Natural killer cell treated with Interleukin-12 subunit alpha and Interleukin-12 subunit beta and Interleukin-15 and Interleukin-18, amount 100 ng/mL, for 72 hours (primary cell): ENCODE measurements at places on chromosomes 7 and 10.

DNA sequence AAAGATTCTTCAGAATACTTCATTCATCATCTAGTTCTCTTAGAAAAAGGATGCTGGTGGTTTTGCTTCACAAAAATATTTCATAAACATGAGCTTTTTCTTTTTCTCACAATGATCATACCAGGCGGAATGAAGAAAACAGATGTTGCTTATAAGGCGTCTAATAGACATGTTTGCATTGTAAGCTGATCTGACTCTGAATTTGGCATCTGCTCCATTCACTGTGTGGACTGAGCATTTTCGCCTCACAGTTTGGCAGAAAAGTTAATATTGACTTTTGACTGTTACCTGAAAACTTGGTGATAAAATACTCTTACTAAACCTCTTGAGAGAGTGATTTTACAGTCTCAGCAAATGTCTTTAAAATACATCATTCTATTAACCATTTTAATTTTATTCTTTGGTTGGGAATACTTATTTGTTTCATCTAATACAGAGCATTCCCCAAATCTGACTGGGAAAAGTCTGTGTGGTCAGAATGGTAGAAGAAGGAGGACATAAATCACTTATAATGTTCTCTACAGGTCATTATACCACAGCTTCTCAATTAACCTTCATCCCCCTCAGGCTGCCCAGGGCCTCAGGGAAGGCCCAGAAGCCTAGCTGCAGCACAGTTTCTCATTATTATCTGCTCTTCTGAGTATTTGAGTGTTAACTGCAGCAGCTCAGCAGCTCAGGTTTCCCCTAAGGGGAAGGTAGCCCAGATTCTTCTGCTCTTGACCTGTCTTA, 121.6 kb upstream of the KAT6B start:
- DNase-seq, result no peak

DNA sequence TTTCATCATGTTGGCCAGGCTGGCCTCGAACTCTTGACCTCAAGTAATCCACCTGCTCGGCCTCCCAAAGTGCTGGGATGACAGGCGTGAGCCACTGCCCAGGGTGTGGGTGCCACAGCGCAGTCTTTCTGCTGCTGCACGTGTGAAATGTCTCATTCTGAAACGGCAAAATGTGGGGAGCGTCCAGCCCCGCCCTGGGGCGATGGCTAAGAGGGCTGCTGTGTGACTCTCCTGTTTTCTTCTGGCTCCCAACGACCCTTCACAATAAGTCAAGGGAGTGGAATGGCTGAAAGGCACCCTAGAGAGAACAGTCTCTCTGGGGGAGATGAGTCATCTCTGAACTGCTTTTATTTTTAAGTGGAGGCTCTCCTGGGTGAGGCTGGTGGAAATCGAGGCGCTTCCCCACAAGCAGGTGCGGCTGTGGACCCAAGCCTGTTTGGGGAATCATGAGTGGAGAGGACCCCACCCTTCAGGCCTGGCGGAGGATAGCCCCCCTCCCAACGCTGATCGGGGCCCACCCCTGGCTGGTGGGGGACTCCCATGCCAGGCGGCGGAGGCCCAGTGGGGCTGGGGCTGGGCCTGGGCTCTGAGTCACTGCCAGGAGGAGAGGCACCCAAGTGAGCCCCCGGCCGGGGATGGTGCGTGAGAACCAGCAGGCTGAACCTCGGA, 18.0 kb downstream of the ADAP1 start:
- DNase-seq, result peak; percentile 76

GRCh38 chr7:26497801-26498596, 206.3 kb downstream of the SNX10 start:
- no peak for DNase-seq

- no peak for DNase-seq
Observed at GRCh38 chr10:49141541-49142332, 7.9 kb upstream of the FAM170B start.

DNA sequence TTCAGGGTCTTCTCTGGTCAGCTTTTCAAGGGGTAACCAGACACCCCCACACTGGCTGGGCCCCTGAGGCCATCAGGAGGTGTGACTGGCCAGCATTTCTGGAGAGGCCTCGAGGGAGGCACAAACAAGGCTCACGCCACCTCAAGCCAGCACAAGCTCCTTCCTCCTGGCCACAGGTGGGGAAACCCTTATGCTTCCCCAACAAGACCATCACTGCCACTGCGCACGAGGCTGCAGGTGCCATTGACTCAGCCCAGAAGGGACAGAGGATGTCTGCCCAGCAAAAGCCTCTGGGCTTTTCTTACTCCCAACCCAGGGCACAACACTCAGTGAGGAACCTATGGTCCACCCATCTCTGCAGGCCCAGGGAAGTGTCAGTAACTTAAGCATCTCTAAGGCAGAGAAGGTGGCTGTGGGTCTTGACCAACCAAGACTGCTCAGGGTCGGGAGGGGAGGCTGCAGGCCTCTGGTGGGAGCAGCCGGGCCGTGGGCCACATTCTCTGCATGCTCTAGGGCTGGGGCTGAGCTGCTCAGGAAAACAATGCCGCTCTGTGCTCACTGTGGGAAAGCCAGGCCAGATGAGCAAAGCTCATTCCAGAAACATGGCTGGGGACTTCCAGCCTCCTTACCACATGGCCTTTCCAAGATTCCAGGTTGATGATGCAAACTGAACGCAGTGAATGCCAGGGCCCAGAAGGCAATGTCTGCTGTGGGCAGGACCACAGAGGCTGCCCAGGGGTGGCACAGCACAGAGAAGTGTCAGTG, 24.2 kb upstream of the RASSF4 start:
- no peak for DNase-seq

DNA sequence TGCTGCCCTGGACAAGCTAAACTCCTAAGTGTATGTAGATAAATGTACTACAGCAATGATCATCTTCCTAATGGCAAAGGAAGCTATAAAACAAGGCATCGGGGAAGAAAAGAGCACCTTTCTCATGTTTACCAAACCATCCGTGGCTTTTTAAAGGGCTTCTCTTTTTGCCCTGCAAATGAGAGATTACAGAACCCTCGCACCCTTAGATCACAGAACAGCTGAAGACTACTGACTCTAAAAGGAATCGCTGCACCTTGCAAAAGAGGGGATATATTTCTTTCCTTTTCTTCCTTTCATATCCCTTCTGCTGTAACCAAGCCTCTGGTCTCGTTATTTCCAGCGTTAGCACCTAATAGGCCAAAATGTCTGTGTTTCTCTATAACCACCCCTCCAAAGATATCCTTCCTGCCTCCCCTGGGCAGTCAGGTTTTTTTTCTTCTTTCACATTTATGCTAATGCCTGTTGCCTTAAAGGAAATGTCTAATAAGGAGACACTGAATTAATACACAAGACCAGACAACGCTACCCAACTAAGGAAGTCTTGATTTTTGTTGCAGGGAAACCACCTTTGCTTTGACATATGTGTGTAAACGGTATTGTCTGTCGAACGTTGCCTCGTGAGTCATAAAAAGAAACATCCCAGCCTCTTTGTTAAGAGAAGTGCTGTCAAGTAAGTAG, 10.5 kb downstream of the ST8SIA6 start:
- DNase-seq, result no peak

GRCh38 chr10:71128311-71128980, 83.9 kb upstream of the UNC5B start:
- DNase-seq, result no peak

GRCh38 chr10:133224756-133225372, 5.2 kb upstream of the UTF1 start:
- DNase-seq, result no peak

DNA sequence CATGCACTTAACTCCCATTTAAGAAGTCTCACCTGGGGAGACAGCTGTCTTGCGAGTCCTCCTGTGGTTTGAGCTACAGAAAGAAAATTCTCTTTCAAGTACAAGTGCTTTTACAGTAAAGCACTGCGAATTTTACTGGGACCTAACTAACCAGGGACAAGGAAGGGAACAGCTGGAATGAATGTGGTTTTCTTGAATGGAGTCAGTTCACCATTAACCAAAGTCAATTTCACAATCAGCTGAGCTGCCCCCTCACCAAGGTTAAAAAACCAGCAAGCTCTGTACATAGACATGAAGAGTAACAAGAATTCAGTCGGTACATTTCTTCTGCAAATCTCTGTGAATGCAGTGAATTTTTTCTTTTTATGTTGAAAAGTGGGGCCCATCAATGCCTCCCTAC, 56.3 kb downstream of the GFRA1 start:
- no peak for DNase-seq

DNA sequence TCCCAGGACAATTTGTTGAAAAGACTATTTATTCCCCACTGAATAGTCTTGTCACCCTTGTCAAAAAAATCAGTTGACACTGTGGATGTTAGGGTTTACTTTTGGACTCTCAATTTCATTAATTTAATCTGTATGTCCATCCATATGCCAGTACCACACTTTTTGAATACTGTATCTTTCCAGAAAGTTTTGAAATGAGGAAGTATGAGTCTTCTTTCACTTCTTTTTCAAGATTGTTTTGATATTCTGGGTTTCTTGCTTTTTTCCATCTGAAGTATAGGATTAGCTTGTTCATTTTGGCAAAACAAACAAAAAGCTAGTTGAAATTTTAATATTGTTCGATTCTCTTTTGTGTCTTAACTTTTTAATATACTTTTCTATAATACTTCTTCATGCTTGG, 21.7 kb downstream of the KLHDC10 start:
- DNase-seq, result no peak

DNA sequence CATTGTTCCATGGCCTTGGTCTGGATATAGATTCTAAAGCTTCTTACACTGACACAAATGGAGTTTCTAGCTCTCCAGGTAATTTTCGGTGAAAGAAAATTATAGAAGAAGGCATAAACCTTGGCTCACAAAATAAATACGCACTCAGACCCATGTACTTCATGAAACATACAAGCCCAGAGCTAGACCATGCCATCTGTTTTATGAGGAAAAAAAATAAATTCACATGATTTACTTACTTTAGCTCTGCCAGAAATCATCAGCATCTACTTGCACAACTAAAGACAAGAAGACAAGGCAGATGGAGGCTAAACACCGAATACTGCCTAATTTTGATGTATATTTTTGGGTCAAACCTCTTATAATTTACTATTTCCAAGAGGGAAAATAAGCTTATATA, 197.4 kb upstream of the KLF14 start:
- DNase-seq, result no peak

- DNase-seq, result no peak
Observed at GRCh38 chr10:45581216-45581549, 91.4 kb downstream of the ZFAND4 start.

GRCh38 chr10:17504547-17505245, 50.3 kb upstream of the ST8SIA6 start:
- no peak for DNase-seq

- peak; percentile 28 for DNase-seq
Observed at GRCh38 chr7:2040201-2040892, 192.4 kb downstream of the MAD1L1 start.

DNA sequence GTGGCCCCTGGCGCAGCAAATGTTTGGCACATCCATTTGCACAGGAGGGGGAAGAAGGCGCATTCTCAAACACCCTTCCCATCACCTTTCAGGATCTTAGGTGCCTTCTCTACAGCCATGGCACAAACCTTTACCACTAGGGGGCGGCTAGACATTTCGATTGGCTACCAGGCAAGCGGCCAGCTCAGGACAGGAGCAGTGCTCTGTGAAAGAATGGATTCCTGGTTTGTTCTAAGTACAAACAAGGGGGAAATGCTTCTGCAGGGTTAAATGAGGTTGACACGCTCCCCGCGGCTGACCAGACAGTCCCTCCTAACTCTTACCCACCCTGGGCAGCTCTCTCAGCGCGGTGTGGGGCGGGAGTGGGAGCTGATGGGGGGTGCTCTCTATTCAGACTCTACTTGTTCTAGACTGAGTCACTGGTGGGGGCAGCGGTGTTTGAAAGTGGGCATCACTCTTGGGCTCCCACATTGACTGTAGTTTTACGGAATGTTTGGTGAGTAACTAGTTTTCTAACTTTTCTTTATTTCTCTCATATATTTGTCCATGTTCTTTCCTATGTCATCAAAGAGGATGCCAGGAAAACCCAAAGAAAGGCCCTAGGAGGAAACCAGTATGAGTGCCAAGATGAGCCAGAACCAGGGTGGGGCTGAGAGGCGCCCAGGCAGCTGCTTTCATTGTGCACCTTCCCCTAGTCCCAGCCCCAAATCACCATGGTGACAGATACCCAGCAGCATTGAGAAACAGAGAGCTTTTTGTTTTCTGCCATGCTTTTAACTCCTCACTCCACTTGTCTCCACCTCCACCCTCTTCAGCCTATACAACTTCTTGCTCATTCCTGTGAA, 61.4 kb upstream of the GPR158 start:
- DNase-seq, result peak; percentile 64

- DNase-seq, result no peak
Observed at GRCh38 chr10:7090529-7090928, 320.3 kb downstream of the SFMBT2 start.

DNA sequence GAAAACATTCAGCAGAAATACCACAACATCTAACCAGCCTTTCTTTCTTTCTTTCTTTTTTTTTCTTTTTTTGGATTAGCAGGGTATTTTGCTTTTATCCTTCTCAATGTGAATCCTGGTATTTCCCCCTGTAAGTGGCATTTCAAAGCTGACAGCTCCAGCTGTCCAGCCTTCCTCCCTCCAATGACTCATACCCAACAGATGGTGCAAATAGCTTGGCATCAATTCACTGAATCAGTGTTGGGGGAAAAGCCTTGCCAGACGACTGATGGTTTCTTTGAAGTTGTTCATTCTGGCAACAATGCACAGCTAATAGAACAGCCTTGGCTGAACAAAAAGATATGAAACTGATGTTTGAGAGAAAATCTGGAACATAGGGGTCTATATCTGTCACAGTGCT, 316.8 kb upstream of the STEAP1 start:
- DNase-seq, result no peak

DNA sequence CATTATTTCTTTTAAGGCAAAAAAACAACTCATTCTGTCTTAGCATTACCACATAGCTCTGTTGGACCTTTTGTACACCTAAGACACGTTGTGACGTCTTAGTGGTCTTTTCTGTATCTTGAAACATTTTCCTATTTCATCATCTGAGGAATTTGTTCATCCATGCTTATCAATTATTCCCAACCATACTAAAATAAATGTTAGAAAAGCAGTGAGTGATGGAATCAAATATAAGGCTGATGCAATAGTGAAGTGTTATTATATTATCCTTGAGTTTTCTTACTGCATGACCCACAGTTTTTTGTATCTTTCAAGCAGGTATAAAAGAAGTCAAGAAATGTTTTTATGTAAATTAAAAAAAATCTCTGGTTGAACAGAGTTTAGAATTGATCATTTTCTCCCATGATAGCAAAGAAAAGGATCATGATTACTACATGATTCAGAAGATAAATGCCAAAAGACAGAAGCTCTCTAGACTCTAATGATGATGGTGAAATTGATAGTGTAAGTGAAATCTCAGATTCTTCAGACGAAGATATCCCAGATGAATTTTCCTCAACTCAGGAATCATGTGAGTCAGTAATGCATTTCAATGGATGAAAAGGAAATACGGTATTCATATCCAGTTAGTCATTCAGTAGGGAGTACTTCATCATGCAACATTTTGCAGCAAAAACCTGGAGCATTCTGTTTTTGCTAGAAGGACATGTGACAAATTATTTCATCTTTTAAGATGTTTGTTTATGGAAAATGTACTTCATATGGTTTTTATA, 51.4 kb downstream of the CELF2 start:
- DNase-seq, result no peak

DNA sequence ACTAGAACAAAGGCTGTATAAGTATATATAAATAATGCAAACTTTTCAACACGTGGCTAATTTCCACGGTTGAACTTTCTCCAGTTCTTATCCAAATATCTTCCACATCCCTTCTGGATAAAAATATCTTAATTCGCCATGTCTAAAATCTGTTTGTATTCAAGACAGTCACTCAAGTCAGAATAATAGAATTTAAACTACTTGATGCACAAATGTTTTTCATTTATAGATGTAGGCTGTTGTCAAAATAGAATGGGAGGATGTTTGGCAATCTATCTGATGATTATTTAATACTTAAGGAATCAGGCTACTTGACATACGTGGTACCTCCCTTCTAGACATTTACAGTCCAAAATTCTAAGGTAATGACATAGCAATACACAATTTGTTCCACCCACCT, 204.3 kb downstream of the TWIST1 start:
- no peak for DNase-seq
